ENCODE measurements at places on chromosomes 2 and 18.

DNA sequence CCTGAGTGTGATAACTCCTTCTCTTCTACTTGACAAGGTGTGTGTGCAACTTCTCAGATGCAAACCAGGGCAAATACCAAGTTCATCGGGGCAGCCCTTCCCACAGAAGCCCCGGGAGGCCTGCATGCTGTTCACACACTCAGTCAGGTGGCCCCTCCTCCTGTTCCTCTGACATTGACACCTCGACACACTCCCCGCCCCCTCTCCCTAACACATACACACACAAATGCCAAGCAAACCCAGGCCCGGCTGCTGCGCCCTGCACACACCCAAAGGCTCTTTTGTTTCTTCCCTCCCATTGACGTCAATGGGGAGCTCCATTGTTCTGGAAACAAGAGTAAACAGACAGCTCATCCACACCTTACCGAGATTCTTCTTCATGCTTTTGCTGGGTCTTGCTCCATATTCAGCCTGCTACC is 1.7 kb upstream of the PER2 start:
- no peak for DNase-seq

- no peak for DNase-seq
These were observed 80.6 kb upstream of the CCDC195 start for GRCh38 chr2:224796695-224797305.

DNA sequence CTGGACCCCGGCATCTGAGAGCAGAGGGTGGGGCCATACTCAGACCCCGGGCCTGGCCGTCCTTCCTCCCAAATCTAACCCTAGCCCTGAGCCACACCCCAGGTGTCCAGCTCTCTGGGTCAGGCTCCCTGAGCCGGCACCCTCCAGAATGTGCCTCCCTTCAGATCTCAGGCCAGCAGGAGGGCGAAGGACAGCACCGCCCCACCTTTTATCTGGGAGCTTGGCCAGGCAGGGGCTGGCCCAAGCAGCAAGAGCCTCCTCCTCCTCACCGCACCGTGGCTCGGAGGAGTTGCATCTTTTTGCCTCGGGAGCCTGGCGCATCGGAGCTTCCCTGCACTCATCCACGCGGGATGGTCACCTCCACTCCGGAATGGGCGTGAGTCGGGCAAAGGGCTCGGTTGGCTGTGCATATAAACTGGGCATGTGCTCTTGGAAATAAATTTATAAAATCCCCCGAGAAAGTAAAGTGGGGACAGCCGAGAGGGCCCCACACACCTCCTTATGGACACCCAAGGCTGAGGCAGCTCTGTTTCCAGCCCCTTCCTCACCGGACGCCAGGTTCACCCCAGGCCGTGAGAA is 69.1 kb upstream of the CTDP1 start:
- no peak for DNase-seq

GRCh38 chr2:1553671-1554295 is 140.5 kb downstream of the TPO start:
- no peak for DNase-seq

DNA sequence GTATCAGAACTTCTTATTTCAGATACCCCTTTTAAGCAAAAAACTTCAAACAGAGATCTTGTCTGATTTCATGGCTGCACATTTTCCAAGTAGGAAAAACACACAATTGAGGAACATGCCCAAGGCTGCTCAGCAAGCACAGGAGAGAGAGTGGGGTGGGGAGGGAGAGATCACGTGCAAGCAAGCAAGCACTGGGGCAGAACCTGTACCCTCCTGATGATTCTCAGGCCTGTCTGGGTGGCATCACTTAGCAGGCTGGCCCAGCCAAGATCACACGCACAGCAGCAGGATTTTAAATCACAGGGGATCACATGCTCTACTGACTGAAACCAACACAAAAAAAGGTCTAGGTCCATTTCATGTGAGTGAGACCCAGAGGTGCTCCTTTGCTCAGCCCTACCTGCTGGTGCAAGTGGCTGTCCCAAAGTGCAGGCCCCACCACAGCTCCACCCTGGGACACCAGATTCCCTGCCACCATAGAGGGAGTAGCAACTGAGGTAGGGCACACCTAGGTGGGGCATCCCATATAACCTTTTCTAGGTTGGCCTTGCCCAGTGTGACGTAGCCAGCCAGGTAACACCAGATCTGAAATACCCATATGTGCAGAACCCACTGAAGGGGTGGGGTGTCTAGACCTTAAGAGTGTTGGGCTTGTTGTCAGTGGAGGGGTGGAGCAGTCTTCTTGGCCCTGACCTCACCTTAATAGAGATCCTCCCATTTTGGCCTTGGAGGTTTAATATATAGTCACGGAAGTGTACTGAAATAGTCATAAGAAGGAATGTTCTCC is 1.8 kb upstream of the LYPD6B start:
- DNase-seq = no peak

Measured in GOT3 (cell line).